ENCODE measurements at places on chromosomes 7 and 10.
A peak's percentile ranks its signal among the peaks of the same experiment; 100 is the strongest.

DNA sequence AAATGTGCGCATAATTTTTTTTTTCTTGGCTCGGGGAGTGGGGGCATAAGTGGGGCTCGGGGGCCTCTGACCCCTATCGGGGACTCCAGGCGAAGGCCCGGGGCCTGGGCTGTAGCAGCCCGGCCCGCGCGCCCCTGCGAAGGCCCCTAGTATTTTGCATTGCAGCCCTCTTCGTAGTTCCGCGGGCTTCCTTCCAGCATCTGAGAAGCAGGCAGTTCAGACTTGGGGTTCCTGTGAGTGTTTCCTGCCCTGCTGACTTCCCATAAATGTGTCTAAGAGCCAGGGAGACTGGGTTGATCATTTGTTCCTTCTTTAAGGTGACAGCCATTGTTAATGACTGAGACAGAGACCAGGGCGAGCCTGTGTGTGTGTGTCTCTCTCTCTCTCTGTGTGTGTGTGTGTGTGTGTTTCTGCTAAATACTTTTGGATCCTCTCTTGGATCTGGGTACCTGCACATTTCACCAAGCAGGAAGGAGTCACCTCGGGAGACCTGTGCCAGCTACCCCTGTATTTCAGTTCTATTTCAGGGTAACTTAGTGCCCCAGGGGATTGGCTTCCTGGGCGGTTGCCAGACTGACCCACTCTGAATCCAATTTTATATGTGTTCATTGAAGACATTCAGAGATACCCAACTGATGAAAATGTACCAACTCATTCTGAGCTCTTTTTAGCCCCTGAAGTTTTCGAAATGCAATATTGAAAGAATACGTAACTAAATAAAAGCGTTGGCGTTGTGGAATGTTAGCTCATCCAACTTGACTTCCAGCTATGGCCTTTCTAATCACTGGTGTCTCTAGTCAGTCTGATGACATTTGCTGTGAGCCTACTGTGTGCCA is 805 bp downstream of the MSRB2 start:
- peak; percentile 54 for DNase-seq

DNA sequence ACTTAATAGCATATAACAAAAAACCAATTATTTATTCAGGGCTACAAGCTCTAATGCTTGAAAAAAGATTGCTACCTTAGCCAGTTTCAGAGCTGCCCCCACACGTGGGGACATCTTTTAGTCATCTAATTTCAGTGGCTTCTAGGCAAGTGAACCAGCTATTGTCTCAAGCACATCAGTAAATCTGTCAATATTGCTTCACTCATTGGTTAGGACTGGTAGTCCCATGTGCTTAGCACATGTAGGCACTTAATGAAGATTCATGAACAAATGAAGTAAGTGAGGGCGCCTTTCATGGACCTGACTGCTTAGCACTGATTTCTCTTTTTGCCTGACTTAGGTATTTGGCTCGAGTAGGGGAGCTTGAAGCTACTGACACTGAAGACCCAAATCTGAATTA is 19.6 kb downstream of the ENTPD7 start:
- no peak for DNase-seq

- no peak for DNase-seq
These were observed 2.5 kb downstream of the ADAMTS14 start for GRCh38 chr10:70674560-70675495.

DNA sequence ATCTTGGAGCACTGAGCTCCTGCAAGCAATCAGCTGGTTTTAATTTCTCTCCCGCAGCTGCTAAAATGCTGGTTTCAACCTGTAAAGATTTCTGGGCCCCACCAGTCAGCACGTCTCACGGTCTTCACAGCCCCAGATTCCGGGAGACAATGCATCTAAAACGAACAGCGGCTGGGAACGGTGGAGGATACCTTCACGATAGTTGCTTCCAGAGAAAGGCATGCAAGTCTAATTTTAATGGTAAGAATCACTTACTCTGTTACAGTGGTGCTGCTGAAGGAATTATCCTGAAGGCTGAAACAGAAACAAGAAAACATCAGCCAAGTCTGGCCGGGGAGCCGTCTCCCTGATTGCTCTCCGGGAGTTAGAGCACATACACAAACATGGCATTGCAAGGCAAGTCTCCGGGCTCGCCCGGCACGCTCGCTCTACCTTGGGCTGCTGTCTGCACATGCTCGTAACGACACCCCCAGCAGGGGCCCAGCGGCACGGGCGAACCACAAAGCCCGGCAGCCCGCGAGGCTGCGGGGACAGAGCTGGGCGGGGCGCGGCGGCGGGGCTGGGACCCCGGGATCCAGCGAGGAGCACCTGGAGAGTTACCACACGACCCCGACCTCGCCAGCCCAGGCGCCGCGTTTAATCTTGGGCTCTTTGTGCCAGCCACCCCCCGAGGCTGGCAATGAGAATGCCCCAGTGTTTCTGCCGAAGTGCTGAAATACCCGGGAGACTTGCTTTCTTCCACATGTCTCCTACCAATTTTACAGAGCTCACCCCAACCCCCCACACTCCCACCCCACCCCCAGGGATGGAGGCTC is at the start of gene FAM13C:
Gene FAM13C, minus strand, starts transcription at position 406 of the 815 bp plus-strand sequence. Its CDS starts 89 bp downstream, at position 317.
- DNase-seq: peak; percentile 54

DNA sequence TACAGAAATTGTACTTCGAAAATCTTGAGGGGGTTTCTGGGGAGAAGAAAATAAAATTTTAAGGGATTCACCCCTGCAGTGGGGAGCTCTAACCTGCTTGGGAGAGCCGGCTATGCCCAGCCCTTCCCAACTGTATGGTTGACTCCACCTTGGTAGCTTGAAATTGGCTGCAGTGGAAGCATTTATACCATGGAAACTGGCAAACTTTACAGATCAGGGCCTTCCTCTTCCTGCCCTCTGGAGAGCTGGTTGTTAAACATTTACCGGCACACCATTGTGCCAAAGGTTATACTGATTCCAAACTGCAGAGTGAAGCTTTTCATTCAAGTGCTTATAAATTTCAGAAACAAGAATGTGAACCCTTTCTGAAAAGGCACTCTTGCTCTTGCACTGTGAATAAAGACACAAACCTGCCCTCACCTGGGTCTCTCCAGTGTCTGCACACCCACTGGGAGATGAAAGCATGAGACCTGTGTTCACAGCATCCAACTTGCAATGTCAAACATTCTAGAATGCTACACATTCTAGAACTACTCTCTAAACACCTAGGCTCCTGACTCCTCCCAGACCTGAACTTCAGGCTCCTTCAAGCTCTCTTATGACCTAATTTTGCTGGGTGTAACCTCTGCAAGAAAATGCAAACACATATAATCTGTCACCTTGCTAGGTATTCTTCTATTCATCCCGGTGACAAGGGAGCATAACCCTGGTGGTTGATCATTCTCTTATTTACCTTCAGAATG is 44.7 kb downstream of the ABLIM1 start:
- DNase-seq: no peak

- DNase-seq: no peak
These were observed 216.4 kb downstream of the CRPPA start for GRCh38 chr7:16204953-16205352.

DNA sequence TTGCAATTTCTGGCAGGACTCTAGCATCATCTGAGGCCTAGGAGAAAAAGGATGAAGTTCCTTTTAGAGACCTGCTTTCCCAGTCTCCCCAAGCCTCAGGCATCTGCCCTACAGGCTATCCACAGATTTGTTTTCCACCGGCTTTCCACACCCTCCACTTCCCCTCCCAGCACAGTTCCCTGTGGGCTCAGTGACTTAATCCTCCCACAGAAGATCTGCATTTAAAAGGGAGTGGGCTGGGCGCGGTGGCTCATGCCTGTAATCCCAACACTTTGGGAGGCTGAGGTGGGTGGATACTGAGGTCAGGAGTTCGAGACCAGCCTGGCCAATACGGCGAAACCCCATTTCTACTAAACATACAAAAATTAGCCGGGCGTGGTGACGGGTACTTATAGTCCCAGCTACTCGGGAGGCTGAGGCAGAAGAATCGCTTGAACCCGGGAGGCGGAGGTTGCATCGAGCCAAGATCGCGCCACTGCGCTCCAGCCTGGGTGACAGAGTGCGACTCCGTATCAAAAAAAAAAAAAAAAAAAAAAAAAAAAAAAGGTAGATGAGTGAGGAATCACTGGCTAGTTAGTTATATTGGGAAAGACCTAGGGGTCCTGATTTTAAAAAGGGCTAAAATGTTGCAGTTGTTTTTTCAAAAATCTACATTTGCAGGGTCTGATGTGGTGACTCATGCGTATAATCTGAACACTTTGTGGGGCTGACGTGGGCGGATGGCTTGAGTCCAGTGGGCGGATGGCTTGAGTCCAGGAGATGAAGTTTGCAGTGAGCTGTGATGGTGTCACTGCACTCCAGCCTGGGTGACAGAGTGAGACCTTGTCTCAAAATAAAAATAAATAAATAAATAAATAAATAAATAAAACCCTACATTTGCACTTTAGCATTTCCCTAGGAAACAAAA is 119.5 kb downstream of the BAMBI start:
- DNase-seq: no peak

Measured in mammary epithelial cell (primary cell).